Breast epithelium (tissue), 4 donors: ENCODE measurements at places on chromosomes 1 and 21. TPM values are rescaled to one million over a fixed set of nuclear protein-coding genes. Genes with fewer than 3 reads are reported as not detected.

GRIK3 gene
- 4.6 TPM for total RNA-seq

- H3K27ac ChIP-seq: no peak overlapping the region
- H3K36me3 ChIP-seq: no peaks in the 10 kb centered on the region
- H3K27me3 ChIP-seq: no peaks in the 10 kb centered on the region
- H3K4me3 ChIP-seq: no peak overlapping the region
- DNase-seq: no peak
Observed at GRCh38 chr21:15174923-15175322, 110.1 kb upstream of the NRIP1 start.

GRCh38 chr1:6802454-6802853 is 17.2 kb downstream of the CAMTA1 start:
- H3K4me1 ChIP-seq: peaks cover 6% of the 10 kb centered on the region
- peak overlapping the region; percentile 10 for H3K27ac ChIP-seq
- DNase-seq: no peak
- no peak overlapping the region for H3K4me3 ChIP-seq
- H3K36me3 ChIP-seq: no peaks in the 10 kb centered on the region
- no peaks in the 10 kb centered on the region for H3K27me3 ChIP-seq

IGFN1 gene
- 0.33 TPM for total RNA-seq

DNA sequence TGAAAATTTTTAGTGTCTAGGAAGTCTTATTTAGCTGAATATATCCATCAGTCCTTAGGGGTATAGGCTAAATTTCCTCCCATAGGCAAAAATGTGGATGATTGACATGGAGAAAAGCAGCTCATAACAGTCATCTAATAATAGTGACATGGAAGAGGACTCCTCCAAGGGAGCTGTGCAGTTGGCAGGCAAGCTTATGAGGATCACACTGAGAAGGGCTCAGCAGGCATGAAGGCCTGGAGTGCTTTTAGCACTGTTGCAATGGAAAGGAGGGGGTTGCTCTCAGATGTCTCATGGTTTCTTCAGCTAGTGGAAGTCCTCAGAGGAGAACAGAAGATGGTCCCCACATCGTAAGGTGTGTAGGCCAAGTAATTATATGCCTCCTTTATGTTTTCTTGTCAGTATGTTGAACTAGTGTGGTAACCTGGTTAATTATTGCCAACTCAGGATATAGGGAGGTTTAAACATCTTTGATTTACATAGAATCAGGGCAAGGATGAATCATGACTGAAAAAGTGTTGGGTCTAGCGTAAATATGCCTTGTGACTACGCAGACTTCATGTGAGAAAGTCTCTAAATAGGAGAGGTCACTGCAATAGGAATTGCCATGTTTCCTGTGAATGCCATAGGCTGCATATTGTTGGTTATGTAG is 18.9 kb downstream of the VN1R5 start:
- H3K4me1 ChIP-seq: no peaks in the 10 kb centered on the region
- no peaks in the 10 kb centered on the region for H3K36me3 ChIP-seq

DNA sequence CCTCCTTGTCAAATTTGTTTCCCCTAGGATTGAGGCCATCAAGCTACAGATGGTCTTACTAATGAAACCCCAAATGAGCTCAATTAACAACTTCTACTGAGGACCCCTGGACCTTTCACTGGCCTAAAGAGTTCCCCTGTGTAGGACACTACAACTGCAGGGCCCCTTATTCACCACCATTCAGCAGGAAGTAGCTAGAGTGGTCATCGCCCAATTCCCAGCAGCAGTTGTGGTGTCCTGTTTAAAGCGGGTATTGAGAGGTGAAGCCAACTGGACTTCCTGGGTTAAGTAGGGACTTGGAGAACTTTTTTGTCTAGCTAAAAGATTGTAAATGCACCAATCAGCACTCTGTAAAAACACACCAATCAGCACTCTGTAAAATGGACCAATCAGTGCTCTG is 1466.9 kb downstream of the KCNT2 start:
- H3K4me1 ChIP-seq: no peaks in the 10 kb centered on the region
- H3K4me3 ChIP-seq: no peak overlapping the region
- H3K36me3 ChIP-seq: no peaks in the 10 kb centered on the region
- no peaks in the 10 kb centered on the region for H3K27me3 ChIP-seq
- DNase-seq: no peak

DNA sequence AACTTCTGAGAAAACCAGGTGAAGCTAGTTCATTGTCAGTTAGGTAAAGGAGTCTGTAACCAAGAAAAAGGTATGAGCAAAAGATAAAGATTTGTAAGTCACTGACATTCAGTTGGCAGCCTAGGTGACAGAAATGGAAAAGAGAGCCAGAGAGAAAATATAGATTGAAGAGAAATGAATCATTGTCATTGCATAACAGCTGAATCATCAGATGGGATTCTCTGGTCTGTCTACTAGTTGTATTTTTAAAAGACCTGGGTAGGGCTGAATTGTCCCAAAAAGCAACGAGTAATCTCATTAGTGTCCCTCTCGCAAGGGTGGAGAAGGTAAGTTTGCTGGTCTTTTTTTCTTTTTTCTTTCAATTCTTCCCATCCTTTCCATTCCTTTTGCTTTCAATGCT is 36.6 kb downstream of the PTGS2 start:
- no peaks in the 10 kb centered on the region for H3K4me1 ChIP-seq
- H3K27me3 ChIP-seq: no peaks in the 10 kb centered on the region
- no peak overlapping the region for H3K4me3 ChIP-seq
- DNase-seq: no peak
- H3K27ac ChIP-seq: no peak overlapping the region

DNA sequence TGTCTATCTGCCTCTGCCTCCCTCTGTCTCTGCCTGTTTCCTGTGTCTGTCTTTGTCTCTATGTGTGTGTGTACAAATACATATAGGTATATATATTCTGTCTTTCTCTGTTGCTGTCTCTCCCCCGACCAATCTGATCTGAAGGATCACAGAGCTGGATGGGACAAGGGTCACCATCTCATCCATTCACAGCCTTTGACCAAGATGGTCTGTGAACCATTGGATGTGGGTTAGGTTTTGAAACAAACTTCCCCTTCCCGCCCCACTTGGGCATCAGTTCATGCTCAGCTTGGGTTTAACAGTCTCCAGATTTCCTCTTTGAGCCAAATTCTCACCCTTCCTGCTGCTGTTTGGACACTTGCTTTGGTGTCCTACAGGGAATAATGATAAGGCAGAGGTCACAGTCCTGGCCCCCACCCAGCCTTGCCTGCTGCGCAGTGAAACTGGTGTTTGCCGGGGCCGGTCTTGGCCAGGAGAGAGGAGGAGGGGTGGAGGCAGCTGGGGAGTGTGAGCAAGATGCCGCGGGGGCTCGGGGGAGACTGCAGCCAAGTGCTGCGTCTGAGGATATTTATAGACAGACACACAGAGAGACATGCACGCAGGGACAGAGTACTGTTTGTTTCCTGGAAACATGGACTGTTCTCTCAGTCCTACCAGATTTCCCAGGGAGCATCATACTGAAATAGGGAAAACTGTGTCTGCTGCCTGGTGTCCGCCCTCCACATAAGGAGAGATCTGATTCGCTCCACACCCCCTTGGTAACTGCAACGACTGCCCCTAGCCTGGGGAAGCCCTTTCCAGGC is 27.0 kb upstream of the BTG2 start:
- peak; percentile 91 for DNase-seq
- H3K4me3 ChIP-seq: peak overlapping the region; percentile 25
- H3K4me1 ChIP-seq: peaks cover 16% of the 10 kb centered on the region

- no peaks in the 10 kb centered on the region for H3K36me3 ChIP-seq
- no peak for DNase-seq
- no peaks in the 10 kb centered on the region for H3K27me3 ChIP-seq
- no peaks in the 10 kb centered on the region for H3K4me1 ChIP-seq
- H3K4me3 ChIP-seq: no peak overlapping the region
- H3K27ac ChIP-seq: no peak overlapping the region
Observed at GRCh38 chr1:109534307-109534858, 5.3 kb upstream of the GPR61 start.

NEXN gene
- total RNA-seq: 17.3 TPM

- H3K27me3 ChIP-seq: peaks cover 20% of the 10 kb centered on the region
- no peaks in the 10 kb centered on the region for H3K36me3 ChIP-seq
- no peak overlapping the region for H3K27ac ChIP-seq
Observed at GRCh38 chr21:18248171-18248570, 3.5 kb downstream of the CHODL start.

APOBEC4 gene
- total RNA-seq: not detected

DNA sequence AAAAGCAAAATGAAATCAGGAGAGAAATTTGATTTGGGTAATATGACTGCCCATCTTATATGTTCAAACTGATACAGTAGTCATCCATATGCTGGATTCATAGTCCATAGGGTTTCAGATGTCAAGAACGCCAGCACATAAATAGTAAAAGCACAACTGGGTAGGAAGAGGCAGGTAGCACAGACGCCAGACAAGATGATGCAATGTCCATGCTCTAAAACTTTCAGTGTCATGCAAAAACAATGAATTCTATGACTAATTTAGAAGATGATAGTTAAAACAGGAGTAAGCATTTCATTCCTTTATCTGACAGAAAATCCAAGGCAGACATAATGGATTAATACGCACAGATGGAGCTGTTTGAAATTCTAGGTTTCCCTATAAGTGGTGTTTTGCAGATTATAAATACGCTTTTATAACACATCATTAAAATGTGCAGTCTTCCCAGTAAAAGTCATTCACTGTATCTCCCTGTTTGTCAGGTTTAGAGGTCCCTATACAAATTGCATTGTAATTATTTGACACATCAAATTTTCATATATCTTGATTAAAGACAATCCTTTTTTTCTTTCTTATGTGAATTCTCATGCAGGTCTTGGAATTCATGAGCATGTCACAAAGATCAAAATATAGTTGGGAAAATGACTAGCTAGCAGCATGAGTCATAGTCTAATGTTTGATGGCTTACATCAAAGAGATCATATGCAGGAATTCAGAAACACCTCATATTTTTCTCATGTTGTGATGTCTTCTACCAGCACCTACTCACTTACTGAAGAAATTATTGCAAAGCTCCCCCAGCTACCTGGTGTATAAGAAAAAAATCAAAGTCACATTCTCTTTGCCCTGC is 139.9 kb downstream of the DSCAM start:
- H3K27me3 ChIP-seq: no peaks in the 10 kb centered on the region
- no peak overlapping the region for H3K4me3 ChIP-seq
- DNase-seq: no peak
- no peaks in the 10 kb centered on the region for H3K36me3 ChIP-seq
- no peaks in the 10 kb centered on the region for H3K4me1 ChIP-seq

SLC44A5 gene
- total RNA-seq: 3.6 TPM

RGS8 gene
- not detected for total RNA-seq

DFFA gene
- total RNA-seq: 22.8 TPM

GRCh38 chr1:243291292-243291691 is 35.5 kb downstream of the SDCCAG8 start:
- H3K4me3 ChIP-seq: no peak overlapping the region
- H3K27ac ChIP-seq: no peak overlapping the region
- H3K36me3 ChIP-seq: no peaks in the 10 kb centered on the region
- H3K4me1 ChIP-seq: no peaks in the 10 kb centered on the region
- no peak for DNase-seq
- no peaks in the 10 kb centered on the region for H3K27me3 ChIP-seq

NPR1 gene
- 19.9 TPM for total RNA-seq

MCOLN2 gene
- 1.6 TPM for total RNA-seq

DNA sequence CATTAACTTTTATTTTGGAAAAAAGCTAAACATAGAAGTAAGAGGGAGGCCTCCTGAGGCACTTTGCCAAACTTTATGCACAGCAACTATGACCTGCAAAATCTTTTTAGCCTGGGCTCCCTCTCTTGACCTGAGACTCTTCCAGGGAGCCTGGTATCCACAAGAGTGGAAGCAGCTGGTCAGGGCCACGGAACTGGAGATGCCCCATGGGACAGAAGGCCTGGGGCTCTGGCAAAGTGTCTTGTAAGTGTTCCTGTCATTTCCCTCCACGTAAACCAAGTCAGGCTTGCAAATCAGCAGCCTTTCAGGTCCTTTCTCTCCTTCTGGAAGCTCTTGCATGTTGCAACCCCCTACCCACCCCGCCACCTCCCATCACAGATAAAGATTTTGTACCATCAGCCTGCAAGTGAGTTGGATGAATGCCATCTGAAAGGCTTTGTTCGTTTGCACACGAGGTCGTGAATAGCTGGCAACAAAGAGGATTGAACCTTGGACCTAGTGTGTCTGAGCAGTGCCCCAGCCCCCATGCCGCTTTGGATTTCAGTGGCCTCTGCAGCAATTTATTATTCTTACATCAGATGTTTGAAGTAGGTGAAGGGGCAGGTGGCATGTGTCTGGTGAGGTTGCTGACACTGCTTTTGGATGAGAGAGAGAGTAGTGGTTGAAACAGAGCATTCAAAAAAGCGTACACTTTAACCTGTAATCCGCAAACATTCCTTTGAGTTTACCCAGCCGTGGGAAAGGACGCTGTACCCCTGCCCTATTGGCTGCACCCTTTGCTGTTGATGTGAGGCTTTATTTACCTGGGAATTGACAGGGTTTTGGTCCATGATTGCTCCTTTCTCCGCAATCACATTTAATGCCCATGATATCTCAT is 91.6 kb downstream of the GALNT2 start:
- no peaks in the 10 kb centered on the region for H3K27me3 ChIP-seq
- H3K4me1 ChIP-seq: no peaks in the 10 kb centered on the region
- H3K36me3 ChIP-seq: no peaks in the 10 kb centered on the region
- H3K4me3 ChIP-seq: no peak overlapping the region
- H3K27ac ChIP-seq: no peak overlapping the region
- no peak for DNase-seq

OR2M5 gene
- total RNA-seq: not detected

DNA sequence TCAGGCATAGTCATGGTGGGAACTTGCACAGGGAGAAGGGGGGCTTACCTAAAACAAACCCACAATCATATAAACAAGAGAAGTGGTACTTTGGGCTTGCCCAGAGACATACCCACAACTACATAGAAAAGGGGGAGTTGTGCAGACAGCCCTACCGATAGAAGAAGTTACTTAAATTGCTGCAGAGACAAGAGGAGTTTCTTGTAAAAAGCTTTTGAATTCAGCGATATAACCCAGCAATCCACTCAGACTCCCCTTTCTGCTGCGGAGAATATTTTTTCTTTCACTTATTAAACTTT is 164.0 kb upstream of the ETV3 start:
- DNase-seq: no peak
- no peak overlapping the region for H3K27ac ChIP-seq
- H3K27me3 ChIP-seq: no peaks in the 10 kb centered on the region
- H3K36me3 ChIP-seq: no peaks in the 10 kb centered on the region

NR5A2 gene
- 4.1 TPM for total RNA-seq

DNA sequence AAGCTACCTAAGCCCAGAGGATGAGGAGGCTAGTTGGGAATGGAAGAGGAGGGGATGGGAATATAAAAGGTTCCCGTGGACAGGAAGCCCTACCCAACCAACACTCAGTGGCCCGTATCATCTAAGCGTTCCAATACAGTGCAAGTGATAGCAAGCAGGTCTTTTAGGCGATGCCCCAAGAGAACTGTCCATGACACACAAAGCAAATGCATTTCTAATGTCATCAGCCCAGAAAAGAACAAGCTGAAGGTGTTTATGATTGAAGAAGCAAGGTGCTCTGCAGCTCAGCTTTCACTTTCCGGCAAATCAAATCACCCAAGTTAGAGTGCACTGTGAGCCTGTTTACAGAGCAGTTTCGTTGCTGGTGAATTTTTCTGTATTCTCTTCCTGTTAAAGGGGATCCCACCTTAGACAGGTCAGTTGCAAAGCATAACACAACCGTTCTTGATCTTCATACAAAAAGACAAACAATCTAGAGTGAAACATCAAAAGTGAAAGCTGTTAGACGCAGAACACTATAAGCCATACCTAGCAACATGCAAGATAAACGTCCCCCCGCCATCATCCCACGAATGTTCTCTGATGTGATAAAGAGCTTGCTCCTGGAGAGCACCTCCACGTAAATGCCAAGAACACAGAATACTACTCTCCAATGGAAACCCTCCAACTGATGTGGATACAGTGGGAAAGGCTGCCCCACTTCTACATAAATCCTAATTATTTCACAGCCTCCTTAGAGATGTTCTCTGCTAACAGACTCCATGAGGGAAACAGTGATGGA is 54.0 kb downstream of the PGBD5 start:
- no peak overlapping the region for H3K4me3 ChIP-seq
- no peaks in the 10 kb centered on the region for H3K4me1 ChIP-seq
- H3K27ac ChIP-seq: no peak overlapping the region
- H3K36me3 ChIP-seq: no peaks in the 10 kb centered on the region
